ENCODE measurements at places on chromosomes 16 and 17. TPM values are rescaled to one million over a fixed set of nuclear protein-coding genes. Genes with fewer than 3 reads are reported as not detected.

- DNase-seq, result peak; percentile 42
These were observed 273.5 kb upstream of the IRX5 start for GRCh38 chr16:54657058-54657708.

GRCh38 chr16:4266372-4266771, 6.5 kb downstream of the TFAP4 start:
- DNase-seq, result peak; percentile 58

- peak; percentile 84 for DNase-seq
These were observed 10.0 kb downstream of the ATP5PD start for GRCh38 chr17:75036643-75037268.

- DNase-seq, result no peak
These were observed 67.8 kb downstream of the MAF start for GRCh38 chr16:79532785-79533184.

TM4SF5 gene
- not detected for total RNA-seq

MCRIP1 gene
- 118 TPM for total RNA-seq

CRISPLD2 gene
- total RNA-seq, result 2.1 TPM

DNA sequence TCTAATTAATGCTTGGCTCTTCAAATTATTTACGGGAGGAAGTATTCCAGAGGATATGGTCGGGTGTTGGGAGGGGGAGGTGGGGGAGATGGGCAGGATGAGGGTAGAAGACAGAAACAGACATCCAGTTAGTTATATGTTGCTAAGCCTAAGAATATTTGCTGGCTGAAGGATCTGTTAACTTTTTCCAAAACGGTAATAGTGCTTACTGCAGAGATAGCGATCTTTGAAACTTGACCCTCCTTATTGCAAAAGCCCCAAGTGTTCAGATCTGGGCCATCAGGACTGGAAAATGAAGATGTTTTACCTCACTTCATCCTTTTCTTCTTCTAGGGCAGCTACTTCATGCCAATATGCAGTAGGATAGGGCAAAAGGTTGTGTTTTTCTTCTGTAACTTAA, 27.0 kb upstream of the MMD start:
- no peak for DNase-seq

DNA sequence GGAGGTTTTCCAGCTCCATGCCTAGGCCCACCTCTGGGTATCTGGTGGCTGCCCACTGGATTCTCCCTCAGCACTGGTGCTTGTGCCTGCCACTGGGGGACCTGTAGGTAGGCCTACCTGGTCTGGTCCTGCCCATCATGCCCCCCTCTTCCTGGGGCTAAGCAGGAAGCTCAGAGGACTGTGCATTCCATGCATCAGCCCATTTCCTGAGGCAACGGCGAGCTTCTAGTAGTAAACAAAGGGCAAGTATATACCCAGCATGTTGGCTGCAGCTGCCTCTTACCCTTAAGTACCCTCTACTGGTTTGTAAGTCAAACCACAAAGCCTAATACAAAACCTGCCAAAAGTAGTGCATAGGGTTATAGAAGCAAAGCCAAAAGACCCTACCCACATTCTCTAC, 37.5 kb downstream of the SDR42E1 start:
- peak; percentile 90 for DNase-seq

EPN3 gene
- total RNA-seq, result 2.2 TPM
